Transverse colon (tissue), 4 donors: ENCODE measurements at places on chromosomes 5 and 9. TPM values are rescaled to one million over a fixed set of nuclear protein-coding genes. Genes with fewer than 3 reads are reported as not detected.

DNA sequence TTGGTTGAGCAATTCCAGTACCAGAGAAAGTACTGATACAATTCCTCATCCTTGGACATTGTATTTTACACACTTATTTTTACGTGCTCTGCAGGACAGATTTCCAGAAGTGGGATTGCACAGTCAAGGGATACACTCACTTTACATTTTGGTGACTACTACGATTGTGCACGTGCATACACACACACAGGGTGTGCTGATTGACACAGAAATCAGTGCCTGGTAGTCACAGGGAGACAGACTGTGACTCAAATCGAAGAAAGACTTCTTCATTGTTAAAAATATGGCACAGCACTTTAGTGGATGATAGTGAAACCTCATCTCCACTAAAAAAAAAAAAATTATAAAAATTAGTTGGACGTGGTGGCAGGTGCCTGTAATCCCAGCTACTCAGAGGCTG is 1.5 kb downstream of the GARIN3 start:
- DNase-seq: no peak

GRCh38 chr9:135898634-135899407 is 8.5 kb downstream of the CAMSAP1 start:
- no peak for DNase-seq

GRCh38 chr5:2012885-2013284 is 130.2 kb upstream of the IRX4 start:
- no peak for DNase-seq

GRCh38 chr9:129696944-129697655 is 31.7 kb downstream of the PRRX2 start:
- DNase-seq: no peak

DNA sequence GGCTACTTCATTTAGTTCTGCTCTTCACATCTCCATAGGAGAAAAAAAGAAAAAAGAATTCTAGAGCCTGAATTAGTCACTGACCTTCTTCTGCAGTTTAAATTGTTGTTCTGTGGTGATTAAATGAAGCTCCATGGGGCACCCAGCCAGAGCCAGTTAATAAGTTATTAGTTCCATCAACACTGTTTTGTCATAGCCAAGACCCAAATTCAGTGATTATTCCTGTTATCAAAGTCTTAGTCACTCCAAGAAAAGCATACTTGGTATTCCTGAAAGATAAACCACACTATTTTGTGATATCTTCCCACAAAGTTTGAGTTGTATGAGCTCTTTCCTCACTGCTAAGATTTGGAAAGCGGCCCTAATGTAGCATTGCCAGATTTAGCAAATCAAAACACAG is 134.8 kb upstream of the RGMB start:
- no peak for DNase-seq

- no peak for DNase-seq
These were observed 14.4 kb upstream of the GRXCR2 start for GRCh38 chr5:145887217-145887616.

DNA sequence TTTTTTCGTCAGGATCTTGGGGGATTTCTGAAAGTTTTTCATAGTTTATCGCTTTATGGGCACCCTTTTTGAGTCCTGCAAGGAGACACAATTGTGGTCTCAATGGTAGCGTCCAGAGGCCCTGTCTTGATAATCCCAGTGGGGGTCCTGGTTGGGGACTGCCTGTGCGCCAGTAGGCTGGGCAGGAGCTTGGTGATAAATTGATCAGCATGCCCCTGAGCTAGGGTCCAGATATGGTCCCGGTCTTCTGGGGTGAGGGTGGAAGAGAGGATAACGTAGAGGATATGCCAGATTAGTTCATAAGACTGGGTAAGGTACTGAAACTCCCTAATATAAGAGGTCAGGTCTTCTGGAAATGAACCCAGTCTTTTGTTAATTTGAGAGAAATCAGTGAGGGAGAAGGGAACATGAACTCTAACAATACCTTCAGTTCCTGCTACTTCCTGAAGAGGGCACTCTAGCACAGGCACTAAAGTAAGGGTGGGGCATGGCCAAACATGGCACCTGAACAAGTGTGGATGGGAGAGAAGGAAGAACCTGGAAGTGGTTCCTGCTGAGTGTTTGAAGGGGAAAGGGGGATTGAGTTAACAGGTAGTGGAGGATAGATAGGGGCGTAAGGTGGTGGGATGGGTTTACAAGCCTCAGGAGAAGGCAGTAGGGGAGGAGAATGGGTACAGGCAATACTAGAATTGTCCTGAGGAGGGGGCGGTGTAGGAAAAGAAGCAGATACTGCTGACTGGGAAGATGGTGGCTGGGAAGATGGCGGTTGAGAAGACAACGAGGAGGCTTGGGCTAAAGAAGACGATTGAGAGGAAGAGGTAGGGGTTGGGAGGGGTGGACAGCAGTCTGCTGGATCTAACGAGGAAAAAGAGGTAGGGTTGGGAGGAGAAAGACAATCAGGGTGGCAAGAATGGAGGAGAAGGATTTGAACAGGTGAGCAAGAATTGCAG is 33.8 kb upstream of the ANXA2R start:
- DNase-seq: peak; percentile 37

DNA sequence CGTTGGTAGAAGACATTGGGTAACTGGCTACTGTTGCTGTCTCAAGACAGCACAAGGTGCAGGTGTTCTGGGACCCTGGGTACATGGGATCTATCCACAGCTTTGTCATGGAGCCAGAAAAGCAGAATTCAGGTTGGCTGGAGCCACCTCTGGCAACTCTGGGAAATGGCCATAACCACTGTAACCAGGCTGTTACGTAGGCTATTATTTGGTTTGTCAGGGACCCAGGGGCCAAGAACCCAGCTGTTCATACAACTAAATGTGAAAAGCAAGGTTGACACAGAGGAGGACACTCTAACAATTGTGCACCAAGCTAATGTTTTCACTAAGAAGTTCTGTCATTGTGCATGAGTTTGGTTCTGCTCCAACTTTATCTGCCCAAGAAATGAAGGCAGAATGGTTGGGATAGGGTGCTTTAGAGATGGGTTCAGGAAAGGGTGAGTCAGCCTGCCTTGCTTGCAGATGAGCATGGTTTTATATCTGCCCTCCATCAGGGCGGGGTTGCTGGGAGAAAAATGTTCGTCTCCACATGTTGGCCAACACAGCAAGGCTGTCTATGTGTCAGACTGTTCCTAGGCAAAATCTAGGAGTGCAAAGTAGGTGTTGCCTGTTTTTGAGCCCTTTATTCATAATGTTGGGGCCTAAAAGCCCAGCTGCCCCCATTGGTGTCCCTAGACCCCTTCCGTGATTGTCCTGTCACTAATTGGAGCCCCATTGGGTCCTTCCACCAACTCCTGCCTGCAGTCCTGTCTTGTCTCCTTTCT is 131.3 kb upstream of the DAP start:
- DNase-seq: no peak

DNA sequence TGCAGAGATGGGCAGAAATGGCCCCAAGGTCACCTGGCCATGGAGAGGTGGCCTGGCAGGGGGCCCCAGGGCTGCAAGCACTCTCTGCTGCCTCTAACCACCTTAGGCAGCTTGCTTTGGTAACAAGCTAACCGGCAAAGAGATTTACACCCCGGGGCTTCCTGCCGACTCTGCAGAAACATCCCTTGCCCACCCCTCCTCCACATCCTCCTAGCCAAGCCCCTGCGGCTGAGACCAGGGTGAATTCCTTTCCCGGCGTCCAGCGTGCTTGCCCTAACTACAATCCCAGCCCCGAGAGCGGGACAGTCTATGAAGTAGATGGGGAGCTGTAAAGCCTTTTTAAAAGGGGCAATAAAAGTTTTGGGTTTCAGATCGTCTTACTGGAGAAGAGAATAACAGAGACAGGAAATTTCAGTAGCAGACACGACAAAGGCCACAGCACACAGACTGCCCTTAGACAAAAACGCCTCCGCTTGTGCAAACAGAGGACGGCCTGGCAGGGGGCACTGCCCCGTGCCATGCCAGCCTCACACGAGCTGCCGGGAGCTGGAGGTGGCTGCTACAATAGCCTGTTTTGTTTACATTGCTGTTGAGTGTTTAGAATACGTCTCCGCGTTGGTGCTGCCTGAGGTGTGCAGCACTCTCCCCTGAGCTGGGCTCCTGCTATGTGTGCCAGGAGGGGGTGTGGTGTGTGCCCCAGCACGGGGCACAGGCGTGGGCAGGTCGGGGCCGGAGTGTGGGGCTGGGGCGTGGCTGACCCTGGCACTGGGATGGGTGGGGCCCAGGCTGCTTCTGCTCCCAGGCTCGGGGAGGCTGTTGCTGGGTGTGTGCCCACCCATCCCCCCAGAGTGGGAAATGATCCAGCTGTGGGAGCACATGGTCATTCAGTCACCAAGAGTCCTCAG is 15.3 kb downstream of the MYMK start:
- DNase-seq: peak; percentile 70

DNA sequence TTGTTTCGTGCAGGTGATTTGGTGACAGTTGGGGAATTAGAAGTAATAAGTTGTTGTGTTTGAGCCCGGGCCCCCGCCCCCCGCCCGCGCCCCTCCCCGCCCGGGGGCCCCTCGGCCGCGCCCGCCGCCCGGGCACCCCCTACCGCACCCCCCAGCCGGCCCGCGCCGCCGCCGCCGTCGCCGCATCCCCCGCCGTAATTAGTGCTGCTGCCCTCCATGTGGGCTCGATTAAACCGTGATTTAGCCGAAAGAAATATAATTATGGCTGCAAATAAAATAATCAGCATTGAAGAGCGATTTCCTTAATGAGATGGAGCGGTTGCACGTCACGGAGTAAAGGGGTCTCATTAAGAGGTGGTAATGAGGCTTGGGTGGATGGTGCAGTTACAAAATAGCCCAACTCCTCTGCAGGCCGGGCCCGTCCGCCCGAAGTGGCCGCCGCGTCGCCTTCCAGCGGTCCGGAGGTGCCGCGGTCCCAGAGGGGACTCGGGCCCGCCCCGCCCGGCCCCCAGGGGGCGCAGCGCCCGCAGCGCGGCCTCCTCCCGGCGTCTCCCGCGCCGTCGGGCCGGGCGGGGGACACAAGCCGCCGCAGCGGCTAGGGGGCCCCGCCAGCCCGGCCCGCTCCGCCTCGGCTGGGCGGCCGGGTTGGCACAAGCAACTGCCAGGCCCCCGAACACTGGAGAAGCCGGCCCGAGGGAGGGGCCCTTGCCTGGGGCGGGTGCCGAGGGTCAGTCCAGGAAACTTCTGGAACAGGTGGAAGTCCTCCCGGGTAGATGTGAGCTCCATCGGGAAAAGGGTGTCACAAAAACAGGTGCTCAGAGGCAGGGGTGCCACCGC is 6.9 kb upstream of the OTP start:
- DNase-seq: peak; percentile 44

GRCh38 chr5:64612344-64612961 is 77.8 kb upstream of the SHISAL2B start:
- DNase-seq: no peak

DNA sequence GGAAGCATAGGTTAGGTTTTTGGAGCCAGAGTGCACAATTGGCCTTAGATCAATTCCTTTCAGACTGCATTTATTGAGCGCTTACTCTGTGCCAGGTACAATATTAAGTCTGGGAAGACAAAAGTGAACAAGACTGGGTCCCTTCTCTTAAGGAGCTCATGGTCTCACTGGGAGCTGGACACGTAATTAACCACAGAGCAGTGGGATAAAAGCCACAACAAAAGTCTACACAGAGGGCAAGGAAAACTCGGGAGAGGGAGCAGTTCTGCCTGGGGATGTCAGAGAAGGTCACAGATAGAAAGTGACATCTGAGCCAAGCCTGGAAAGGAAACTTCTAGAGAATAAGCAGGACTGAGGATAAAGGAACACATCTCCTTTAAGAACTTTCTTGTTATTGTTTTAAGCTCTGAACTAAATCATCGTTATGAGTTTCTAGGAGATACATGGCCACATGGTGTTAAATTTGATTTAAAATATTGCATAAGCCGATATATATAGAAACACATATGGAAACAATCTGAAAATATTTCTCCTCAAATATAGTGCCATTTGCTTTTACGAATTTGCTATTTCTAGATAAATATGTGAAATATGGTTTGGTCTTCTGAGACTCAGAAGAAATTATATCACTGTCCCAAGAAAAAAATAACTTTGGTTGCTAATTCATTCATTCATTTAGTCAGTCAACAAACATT is 40.1 kb upstream of the PDE8B start:
- DNase-seq: no peak

DNA sequence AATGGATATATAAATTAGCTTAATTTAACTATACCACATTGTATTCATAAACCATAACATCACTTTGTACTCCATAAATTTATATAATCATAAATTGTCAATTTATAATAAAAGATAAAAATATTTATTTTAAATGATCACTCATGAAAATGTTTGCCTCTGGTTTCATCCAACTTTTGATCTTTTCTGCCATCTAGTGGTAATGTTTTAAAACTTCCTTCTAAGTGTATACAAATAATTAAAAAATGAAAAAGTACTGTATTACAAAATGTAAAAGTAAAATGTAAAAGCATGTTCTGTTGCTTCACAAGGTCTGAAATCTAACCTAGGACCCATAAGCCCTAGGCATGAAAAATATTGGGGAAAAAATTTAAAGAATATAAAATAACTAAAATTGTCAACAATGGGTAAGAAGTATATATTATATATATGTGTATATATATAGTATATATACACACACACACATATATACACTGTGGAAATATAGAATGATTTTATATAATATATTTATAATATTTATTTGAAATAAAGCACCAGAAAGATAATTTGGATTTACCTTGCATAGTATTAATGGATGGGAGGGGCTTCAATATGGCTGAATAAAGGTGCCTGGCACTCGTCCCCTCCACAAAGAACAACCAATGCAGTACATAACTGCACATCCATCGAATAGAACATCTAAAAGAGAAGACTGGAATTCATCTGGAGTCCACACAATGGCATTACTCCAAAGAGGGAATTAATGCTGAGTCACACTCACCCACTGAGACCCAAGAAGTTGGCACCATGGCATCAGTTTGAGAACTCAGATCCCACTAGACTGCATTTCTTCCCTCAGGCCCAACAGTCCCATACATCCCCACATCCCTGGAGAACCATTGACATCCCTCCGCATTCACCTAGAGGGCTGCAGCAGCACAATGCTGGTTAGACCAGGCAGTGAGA is 32.5 kb downstream of the ANXA1 start:
- DNase-seq: no peak

GRCh38 chr5:81256766-81257165 is 23.6 kb downstream of the CKMT2 start:
- no peak for DNase-seq

GRCh38 chr9:106860721-106861639 is 2.0 kb upstream of the ZNF462 start:
- peak; percentile 46 for DNase-seq

The GPR21 gene
- total RNA-seq: not detected

The SPATA31E1 gene
- total RNA-seq: not detected

The CDH9 gene
- total RNA-seq: not detected

The SPINK13 gene
- total RNA-seq: not detected
